Activated CD8-positive, alpha-beta T cell treated with anti-CD3 and anti-CD28 coated beads, Interleukin-2, amount 10 ng/mL, durations not matched to agents 7 days and 5 days (primary cell): ENCODE measurements at places on chromosomes 2 and 18. TPM values are rescaled to one million over a fixed set of nuclear protein-coding genes. Genes with fewer than 3 reads are reported as not detected.
A peak's percentile ranks its signal among the peaks of the same experiment; 100 is the strongest.

DNA sequence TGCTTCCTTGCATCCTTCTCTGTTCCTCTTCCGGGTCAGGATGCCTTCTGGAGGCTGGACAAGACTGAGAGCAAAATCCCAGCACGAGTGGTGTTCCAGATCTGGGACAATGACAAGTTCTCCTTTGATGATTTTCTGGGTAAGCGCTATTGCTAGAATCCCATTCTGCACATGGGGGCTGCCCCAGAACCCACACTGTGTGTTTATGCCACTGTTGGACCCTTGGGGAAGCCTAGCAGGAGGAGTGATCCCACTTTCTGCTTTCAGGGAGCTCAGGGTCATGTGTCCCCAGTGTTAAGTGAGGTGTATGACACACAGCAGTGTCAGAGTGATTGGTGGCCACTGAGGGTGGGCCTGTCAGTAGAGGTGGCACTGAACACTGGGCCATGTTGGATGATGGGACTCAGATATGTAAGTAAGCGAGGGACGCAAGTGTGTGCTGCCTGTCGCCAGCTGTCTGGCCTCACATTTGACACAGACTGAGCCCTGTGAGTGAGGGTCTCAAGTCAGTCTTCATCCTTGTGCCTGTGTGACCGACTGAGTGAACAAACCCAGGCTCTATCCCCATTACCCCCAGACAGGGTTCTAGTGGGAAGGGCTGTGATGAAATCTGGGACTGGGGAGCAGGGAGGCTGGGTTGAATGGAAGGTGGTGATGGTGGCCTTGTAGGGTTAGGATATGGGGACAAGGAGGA, 220.9 kb downstream of the DYSF start:
- no peak for DNase-seq

DNA sequence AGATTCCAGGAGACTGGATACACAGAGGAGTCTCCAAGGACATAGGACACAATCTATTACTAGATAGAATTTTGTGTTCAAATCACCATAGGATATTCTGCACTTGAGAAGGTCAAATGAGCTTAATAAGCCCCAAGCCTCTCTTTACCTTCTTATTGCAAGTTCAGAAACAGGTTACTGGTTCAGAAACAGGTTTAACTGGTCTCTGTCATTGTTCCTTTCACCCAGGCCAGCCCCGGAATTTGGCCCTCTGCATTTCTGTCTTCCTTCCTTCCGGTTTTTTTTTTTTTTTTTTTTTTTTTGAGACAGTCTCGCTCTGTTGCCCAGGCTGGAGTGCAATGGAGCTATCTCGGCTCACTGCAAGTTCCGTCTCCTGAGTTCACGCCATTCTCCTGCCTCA, 700.2 kb downstream of the EPHA4 start:
- DNase-seq: no peak

- DNase-seq: no peak
These were observed 37.1 kb downstream of the NEMP2 start for GRCh38 chr2:190497428-190497827.

- no peak for DNase-seq
These were observed 34.0 kb downstream of the EML6 start for GRCh38 chr2:54757500-54757899.

DNA sequence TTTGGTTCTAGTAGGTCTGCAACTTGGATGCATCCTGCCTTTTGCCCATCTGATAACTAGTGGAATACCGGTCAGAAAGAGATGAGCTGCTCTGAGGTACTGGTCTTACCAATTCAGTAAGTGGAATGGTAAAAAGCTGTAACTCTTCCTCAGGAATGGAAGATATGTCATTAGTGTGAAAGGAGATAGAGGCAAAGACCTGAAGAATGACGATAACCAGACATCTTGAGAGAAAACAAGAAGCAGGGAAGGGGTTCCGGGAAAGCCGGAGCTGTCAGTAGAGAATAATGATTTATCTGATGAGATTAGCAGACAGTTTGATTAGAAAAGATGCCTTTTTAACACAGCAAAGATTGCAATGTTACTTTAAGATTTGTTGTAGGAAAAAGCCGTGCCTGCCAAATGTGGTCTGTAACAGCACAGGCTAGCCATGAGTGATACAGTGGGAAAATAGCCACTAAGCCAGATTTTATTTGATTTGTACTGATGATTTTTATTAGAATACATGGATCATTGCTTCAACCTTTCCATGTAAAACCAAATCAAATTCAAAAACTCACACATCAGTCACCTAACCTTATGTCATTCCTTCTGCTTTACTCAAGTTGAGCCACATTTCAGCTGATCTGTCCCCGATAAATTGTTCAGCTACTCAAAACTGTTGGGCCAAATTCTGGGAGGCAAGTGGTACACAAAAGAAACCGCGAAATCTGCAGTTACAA, 110.0 kb downstream of the TCF4 start:
- no peak for DNase-seq

DNA sequence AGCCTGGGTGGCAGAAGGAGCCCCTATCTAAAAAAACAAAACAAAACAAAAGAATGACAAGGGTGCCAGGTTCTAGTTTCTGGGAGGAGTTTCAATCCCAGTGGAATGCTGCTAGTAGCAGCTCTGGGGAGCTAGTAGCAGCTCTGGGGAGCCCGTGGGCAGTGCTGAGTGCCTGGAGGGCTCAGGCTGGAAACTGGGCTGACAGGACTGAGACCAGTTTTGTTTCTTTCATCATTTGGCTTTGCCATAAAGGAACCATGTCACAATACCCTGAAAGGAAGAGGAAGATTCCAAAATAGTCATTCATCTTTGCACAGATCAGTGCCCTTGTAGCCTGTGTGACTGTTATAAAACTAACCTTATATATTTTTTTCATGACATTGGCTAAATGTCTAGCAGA, 10.6 kb downstream of the MFSD6 start:
- no peak for DNase-seq

DNA sequence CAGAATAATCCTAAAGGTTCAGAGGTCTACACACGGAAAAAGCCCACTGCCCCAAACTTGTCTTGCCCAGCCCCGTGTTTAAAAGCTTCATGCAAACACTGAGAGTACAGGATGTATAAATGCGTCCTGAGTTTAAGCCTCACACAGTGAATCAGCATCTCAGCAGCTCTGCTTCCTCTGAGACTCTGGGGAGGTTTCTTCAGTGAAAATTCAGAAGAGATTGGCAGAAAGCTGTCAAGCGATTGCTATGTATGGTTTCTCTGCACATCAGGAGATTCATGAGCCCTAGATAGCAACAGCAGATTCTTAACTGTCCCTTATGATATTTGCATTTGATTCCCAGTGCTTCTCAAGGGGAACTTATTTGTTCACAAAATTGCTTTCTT, 27.1 kb downstream of the CRACDL start:
- no peak for DNase-seq

GRCh38 chr2:137764646-137765045, 199.6 kb upstream of the HNMT start:
- no peak for DNase-seq

DNA sequence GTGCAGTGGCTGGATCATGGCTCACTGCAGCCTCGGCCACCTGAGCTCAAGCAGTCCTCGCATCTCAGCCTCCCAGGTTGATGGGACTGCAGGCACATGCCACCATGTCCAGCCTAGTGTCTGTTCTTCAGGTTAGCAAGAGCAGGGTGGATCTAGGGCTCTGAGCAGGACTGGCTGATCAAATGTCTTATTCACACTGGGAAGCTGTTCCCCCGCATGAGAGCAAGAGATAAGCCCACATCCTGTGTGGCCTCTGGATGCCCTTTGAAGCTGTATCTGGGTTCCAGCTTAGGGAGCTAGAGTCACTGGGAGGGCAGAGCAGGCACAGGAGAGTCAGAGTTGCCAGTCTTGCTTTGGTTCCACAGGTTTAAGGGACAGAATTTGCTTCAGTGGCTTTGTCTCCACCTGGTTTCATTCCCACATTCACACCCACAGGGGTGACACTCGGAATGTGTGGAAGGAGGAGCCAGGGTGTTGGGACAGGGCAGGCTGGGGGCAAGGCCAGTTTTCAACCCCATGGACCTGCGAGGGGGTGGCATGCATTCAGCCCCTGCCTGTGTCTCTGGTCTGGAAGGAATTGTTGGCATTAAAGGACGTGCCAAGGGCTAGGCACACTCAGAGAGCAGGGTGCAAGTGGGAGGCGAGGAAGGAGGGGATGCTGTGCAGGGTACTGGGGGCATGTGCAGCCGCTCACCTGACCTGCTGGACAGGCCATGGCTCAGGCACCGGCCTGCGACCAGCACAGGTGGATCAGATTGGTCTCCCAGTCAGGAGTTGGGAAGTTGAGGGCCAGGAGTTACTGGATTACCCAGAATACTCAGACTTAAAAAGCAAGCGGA, 24.5 kb downstream of the PTPN18 start:
- peak; percentile 42 for DNase-seq

GRCh38 chr2:64327510-64328414, 126.2 kb upstream of the LGALSL start:
- peak; percentile 58 for DNase-seq

- no peak for DNase-seq
These were observed 43.1 kb upstream of the RTN4 start for GRCh38 chr2:55093381-55093780.

DNA sequence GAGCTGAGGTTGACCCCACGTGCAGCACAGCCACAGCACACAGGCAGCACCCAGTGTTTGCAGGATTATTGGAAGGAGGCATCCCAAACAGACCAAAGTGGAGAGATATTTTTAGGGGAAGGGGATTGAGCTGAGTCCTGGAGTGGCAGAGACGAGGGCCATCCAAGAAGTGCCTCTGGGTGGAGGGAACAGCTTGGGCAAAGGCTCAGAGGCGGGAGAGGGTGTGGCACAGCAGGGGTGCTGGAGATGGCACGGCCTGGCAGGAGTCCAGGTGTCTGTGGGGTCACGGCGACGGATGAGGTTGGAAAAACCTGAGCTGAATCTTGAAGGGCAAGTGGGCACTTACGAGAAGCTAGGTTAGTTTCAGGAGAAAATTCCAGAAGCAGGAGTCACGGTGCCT, 60.6 kb downstream of the INHBB start:
- no peak for DNase-seq

GRCh38 chr18:24514439-24514838, 54.0 kb downstream of the HRH4 start:
- no peak for DNase-seq

PNKD gene
- 37.6 TPM for total RNA-seq

UGT1A4 gene
- total RNA-seq: not detected

MPP4 gene
- total RNA-seq: not detected

GALNT14 gene
- total RNA-seq: not detected
